T-helper 1 cell (primary cell): ENCODE measurements at places on chromosomes 3 and 15.

- DNase-seq = no peak
Measured at GRCh38 chr3:156978481-156978961, 152.4 kb downstream of the LEKR1 start.

DNA sequence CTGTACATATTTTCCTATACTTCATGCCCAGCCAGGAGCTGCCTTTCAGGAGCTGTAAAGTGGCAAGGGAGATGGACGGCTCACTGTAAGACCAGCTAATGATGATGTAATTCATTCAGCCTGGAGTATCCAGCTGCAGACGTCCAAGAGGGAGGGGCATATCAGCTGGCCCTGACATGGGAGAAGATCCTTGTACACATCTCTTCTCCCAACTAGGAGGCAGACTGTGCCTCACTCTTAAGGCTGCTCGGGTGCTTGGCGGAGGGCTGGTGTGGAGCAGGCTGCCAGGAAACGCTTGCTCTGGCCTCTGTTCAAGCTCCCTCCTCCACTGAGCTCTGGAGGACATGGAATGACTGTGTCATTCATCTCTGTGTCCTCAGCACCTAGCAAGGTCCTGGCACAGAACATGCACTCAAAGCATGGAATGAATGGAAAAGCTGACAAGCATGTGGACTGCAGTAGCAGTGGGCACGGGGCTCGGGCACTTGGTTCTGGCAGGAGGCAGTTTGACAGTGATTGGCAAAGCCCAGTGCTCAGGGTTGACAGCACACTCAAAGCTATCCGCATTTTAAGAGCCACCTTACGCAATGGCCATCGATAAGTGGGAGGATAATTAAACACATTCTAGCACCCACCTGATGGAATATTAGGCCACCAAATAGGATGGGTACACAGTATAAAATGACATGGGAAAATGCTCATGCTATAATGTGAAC, 72.4 kb downstream of the TBC1D2B start:
- no peak for DNase-seq

GRCh38 chr3:37395286-37395685, 220.9 kb upstream of the LRRFIP2 start:
- no peak for DNase-seq

- DNase-seq = no peak
Measured at GRCh38 chr3:62803276-62803675, 71.9 kb downstream of the CADPS start.

DNA sequence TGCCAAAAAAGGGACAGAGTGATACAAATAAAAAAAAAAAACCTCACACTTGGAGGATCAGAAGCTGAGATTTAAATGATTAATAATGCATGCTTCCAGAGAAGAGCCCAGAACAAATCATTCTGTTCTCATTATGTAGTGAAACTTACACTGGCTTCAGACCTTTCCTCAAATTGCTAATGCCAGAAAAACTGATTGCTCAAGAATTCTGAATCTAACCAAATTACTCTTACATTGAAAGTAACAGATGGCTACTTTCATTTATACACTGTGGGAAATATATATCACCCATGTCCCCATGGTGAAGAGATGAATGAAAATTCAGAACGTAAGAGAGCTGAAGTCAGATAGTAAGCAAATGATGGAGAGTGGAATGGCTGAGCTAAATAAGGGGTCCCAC, 85.9 kb upstream of the NSMCE3 start:
- DNase-seq = no peak

- DNase-seq = no peak
Measured at GRCh38 chr3:176933704-176934103, 263.6 kb downstream of the TBL1XR1 start.

GRCh38 chr3:62632510-62633294, 242.5 kb downstream of the CADPS start:
- no peak for DNase-seq

DNA sequence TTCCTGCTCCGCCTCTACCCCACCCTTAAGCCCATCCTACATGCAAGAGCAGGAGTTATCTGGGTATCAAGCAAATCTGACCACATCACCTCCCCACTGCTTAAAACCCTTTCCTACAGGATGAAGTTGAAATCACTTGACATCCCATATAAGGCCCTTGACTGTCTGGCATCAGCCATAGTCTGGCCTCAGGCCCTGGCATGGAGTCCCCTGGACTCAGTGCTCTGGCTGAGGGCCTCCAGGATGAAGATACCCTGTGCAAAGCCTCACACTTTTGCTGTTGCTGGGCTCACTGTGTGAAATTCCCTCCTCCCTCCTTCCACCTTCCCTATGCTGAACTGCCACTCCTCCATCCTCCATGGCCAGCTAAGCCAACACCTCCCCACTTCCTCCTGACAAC, 65.2 kb upstream of the GLCE start:
- no peak for DNase-seq

- DNase-seq = no peak
Measured at GRCh38 chr15:74768099-74768770, 13.6 kb upstream of the CSK start.

DNA sequence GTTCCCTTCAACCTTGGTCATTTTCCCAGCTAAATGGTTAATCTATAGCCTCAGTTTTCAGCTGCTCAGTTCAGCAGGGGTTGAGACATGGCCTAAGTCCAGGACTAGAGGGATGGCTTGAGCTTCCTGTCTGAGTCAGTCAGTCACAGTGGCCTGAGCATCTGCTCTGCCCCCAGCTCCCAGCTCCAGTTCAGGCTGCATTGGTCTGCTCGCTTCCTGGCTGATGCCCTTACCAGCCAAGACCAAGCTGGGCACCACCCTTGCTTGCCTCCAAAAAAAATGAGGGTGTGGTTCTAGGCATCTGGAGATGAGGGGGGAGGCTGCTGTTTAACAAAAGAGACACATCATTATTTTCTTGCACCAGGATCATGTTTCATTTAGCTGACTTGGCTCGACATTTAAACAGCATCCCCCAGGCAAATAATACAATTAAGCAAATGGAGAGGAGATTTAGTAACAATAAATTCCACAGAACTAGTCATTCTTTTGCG, 70.7 kb downstream of the WNT5A start:
- DNase-seq = no peak

DNA sequence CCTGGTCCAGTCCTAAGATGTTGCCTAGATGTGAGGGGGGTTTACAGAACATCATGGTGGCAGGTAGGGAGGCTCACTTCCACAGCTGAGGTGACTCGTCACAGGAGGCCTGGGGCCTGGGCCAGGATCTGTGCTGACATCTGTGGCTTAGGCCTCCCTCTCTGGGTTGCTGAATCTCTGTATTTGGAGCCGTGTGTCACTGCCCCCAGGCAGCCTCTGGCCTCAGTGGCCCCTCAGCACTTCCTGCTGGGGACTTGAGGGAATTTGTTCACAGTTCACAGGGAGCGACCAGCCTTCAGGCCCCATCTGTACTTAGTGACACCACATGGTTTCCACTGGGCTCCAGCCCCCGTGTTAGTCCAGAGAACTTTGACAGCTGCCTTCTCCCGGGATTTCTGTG, 41.7 kb upstream of the ADAMTSL3 start:
- no peak for DNase-seq

- no peak for DNase-seq
Measured at GRCh38 chr3:111636366-111636885, 41.3 kb upstream of the ZBED2 start.

GRCh38 chr3:135556174-135556573, 409.4 kb upstream of the PPP2R3A start:
- no peak for DNase-seq

DNA sequence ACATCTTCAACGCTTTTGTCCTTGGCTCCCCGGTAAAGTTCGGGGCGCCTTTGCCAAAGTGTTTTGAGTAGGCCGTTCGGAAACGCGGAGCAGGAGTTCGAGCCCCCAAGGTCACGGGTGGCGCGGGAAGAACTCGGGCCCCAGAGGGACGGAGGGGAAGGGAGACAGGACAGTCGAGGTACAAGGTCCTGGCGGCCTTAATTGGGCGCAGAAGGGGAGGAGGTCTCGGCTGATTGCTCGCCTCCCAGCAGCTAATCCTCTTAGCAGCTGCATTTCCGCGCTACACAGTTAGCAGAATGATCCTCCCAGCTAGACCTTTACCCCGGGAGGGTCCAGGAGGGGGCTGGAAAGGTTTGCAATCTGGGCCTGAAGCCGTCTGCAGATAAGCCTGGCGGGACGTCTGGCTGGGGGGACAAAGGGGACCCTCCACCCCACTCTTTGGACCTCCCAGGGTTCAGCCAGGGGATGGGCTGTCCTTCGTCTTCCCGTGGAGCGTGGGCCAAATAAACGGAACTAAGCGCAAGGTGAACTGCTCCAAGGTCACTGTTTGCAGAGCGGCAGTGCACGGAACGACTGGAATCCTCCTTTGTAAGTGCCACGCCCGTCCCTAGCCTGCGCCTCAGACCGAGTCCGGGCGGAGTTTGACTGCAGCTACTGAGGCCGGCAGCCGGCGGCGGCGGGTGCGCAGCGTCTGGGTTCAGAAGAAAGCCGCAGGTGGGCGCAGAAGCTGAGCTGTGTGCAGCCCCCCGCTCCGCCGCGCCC, 7.2 kb downstream of the EOMES start:
- no peak for DNase-seq

DNA sequence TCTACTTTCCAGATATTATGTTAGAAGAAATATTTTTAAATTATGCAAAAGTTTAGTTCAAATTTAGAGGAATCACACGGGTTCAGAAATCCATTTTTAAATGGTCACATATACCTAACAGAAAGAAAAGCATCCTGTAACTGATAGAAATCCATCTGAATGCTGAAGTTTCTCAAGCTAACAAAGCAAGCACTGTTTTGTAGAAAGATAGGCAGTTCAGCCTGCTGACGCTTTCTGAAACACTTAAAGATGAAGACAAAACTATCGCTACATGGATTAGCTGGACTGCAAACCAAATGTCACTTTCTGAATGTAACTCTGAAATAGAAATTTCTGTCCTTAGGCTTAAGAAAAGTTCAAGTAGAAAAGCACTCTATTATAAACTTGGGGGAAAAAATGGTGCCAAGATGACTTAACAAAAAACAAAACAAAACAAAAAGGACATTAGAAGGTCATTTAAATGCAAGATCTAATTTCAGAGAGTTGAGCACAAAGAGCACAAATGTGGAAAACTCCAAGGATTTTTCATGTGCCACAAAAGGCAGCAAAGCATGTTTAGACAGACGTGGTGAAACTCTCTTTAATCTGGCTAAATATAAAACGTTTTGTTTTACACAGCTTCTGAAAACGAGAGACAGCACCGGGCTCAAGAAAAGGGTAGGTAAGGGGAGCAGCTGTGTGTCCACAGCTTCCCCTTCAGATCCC, 1.2 kb downstream of the PLOD2 start:
- no peak for DNase-seq

DNA sequence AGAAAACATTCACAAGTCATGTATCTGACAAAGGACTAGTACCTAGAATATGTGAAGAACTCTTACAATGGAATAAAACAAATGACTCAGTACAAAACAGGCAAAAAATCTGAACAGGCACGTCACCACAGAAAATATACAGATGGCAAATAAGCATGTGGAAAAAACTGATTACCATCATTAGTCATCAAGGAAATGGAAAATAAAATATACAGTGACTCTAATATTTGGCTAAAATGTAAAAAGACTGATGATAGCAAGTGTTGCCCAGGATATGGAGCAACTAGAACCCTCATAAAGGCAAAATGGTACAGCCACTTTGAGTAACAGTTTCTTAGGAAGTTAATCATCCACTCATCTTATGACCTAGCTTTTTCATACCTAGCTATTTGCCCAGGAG, 95.8 kb upstream of the ABHD17C start:
- DNase-seq = no peak

DNA sequence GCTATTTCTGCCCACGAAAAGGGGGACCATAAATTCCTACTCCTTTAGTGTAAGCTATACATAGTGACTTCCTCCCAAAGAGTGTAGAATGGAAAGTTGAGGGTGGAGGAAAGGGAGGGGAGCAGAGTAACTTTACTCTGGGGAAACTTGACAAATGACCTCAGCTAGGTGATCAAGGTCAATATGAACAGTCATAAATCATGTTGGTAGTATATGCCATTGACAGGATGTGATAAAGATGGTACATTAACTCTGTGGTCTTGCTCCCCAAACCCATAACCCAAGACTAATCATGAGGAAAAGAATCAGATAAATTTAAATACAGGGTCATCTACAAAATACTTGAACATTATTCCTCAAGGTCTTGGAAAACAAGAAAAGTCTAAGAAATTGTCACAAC, 18.6 kb downstream of the SETMAR start:
- no peak for DNase-seq

DNA sequence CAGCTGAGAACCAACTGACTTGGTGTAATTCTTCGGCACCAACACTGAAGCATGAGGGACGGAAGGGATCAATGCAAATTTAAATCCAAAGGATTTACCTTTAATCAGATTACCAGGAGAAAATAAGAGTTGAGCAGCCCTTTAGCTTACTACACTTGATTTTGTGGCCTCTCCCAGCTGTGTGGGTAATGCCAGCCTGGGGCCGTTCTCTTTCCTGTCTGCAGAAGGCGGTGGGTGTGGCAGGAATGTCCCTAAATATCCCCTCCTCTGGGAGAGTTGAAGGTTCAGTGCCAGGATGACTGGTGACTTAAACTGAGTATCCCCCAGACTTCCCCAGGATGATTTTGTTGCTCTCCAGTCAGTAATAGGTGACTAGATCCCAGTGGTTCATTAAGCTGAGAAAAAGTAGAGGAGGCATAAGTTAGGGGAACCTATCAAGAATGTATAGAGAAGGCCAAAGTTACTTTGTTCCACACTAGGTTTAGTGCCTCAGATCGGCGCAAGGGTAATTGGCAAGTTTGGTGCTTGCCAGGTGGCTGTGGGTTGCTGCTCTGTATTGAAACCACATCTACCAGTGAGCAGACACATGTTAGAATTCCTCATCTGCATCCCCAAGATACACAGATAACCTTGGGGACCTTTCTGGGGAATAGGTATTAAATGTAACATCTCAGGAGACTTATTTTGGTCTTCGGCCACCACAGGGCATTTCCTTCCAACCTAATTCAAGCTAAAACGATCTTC, 23.1 kb downstream of the MAPKBP1 start:
- DNase-seq = no peak

DNA sequence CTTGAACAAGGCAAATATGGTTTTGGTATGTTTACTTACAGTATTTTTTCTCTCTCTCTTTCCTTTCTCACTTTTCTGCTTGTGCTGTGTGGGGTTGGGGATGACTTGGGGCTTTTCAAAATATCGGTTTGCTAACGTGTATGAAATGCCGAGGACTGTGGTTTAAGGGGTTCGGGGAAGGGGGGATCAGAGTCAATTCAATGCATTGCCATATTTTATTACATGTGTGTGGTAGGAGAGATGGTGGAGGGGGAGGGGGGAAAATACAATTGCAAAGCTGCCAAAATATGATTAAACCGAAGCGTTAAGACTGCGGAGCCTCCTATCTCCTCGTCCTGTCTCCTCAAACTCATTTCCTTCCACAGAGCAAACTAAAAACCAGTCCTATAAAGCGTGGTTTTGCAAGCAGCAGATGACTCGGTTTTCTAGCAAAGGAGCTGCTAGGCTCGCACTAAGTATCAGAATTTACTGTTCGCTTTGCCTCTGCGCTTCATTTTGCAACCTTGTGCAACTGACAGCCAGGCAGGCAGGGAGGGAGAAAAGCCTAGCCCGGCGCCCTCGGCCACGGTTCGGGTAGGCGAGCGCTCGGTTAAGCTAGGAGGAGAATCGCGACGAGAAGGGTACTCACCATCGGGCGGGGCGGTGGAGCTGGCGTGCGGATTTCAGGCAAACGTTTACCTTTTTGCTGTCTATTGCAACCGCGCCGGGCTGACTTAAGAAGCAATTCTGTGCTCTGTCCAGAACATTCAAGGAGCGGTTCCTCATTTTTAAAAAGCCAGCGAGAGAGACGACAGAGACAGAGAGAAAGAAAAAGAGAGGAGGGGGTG, 4.0 kb upstream of the NR2F2 start:
- DNase-seq = no peak
